AG10803 (cell line): ENCODE measurements at places on chromosomes 1 and 21.
A peak's percentile ranks its signal among the peaks of the same experiment; 100 is the strongest.

DNA sequence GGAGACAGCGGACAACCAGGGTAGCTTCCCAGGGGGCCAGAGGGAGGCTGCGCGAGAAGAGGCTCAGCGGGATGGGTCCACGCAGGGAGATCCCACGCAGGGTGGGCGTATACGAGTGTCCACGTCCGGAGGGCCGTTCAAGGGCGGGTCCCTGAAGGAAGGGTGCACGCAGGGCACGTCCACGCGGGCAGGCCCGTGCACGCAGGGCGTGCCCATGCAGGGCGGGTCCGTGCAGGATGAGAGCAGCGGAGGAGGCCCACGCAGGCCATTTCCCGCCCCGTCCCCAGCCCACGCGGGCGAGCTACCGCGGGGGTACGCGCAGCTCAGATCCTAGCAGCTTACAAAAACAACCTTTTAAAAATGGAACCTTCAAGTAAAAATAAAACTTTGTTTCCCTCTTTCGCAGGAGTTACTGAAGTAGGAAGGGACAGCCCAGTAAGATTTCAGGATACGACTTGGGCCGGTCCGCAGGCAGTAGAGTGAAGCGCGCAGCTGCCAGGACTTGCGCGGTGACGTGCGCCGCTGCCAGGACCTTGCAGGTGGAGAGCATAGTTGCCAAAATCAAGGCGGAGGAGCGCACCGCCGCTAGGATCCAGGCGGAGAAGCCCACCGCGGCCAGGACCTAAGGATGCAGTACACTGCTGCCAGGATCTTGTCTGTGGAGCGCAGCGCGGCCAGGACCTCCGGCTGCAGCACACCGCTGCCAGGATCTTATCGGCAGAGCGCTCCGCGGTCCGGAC, 416 bp upstream of the RNF187 start:
- peak; percentile 90 for DNase-seq

DNA sequence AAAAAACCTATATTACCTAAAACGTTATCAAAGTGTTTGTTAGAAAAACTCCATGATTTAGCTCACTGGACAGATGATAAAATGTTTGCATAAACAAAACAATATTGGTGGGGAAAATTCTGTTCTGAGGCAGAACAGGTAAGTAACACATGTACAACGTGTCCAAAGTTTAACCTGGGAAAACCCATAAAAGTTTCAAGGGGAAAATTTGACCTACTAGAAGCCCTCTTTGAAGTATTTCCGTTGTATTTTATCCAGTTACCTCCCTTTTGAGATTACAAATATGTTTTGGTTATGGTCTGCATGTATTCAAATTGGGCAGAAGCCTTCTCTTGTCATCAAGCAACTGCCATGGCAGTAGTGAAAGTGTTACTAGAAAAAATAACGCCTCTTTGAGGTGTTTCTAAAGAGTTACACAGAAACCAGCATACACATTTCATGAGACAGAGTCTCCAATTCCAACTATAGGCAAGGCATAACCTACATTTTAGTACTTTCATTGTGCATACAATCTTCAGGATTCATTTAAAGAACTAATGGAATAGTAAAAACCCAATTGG, 58.0 kb upstream of the PDC start:
- no peak for DNase-seq

DNA sequence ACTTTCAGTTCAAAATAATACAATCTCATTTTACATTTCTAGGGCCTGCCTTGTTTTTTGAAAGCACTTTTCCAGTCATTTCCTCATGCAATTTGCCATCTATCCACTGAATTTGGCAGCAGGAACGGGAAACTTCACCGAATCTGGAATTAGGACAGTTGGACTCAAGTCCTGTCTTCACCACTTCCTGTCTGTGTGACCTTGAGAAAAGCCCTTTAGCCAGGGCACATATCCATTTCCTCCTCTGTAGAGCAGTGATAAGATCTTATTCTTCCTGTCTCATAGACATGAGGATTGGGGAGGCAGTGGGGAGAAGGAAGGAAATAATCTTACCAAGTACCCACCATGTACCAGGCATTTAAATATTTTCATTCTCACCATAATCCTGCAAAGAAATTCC, 12.0 kb downstream of the VAV3 start:
- DNase-seq: peak; percentile 4

GRCh38 chr1:71666609-71667008, 585.8 kb upstream of the ZRANB2 start:
- peak; percentile 55 for DNase-seq

GRCh38 chr1:183024317-183025009, 1.2 kb downstream of the LAMC1 start:
- DNase-seq: peak; percentile 28

- DNase-seq: peak; percentile 87
These were observed 34.3 kb upstream of the RAP1GAP start for GRCh38 chr1:21703318-21703963.

DNA sequence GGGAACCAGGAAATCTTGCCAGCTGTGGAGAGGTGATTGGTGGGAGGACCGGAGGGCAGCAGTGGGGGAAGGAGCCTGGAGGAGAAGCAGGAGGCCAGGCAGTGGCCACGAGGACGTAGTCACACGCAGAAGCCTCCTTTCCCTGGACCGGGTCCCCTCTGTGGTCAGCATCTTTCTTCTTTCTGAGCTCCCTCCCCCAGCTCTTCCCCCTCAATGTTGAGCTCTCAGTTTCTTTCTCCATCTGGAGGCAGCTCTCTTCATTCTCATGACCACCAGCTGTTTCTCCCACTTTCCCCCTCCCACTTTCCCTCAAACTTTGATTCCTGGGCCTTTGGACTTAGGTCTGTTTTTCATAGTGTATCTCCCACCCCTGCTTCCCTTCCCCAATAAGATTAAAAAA, 18.3 kb downstream of the KIRREL1 start:
- peak; percentile 72 for DNase-seq

- peak; percentile 79 for DNase-seq
These were observed 25.4 kb upstream of the ADARB1 start for GRCh38 chr21:45048968-45049367.

DNA sequence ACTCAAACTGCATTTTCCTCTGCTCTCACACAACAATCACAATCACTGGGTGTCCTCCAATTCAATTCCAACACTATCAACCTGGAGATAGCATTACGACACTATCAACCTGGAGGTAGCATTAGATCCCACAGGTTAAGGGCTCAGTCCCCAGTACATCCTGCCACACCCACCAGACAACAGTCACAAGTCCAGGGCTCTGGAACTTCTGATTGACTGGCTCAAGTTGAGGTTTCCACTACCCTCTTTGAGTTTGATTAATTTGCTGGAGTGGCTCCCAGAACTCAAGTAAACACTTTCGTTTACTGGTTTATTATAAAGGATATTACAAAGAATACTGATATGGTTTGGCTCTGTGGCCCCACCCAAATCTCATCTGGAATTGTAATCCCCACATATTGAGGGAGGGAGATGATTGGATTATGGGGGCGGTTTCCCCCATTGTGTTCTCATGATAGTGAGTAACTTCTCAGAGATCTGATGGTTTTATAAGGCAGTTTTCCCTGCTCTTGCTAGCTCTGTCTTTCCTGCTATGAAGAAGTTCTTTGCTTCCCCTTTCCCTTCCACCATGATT, 49.6 kb upstream of the ARHGAP29 start:
- DNase-seq: no peak

DNA sequence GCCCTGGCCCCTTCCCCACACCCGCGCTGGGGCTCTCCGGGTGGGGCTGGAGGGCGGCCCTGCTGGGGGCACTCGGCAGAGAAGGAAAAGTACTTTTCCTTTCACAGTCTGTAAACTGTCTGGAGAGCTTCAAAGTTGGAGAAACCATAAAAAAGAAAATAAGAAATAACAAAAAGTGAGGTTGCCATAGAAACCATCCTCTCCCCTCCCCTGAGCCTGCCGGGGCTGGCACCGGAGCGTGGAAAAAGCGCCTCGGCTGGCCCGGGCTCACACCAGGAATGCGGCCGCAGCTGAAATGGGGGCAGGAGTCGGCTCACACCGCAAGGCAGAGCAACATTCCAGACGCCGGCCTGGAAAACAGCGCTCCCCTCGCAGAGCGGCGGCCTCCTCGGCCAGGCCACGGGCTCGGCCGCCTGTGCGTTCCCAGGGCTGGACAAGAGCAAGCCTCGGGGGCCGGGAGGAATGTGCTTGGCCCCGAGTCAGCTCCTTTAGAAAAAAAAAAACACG, 69.2 kb downstream of the MORN1 start:
- DNase-seq: peak; percentile 95

- no peak for DNase-seq
These were observed 37.7 kb downstream of the VTCN1 start for GRCh38 chr1:117173006-117173405.

- no peak for DNase-seq
These were observed 1.7 kb upstream of the AIRE start for GRCh38 chr21:44283948-44284347.

DNA sequence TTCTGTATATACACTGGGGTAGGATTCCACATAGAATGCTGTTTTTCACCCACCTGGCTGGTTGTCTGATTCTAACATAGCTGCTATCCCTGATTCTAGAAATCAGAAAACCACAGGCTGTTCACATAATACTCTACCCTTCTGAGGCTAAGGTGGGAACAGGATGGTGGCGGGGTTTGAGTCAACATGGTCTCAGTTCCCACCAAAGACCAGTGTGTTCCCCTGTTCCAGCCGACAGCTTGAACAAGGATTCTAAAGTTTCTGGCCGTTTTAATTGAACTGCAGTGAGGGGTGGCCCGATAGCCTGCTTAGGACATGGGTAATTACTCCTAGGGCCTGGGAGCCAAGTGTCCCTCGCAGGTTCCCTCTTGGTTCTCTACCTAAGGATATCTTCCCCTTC, 38.4 kb downstream of the PEX14 start:
- DNase-seq: no peak

DNA sequence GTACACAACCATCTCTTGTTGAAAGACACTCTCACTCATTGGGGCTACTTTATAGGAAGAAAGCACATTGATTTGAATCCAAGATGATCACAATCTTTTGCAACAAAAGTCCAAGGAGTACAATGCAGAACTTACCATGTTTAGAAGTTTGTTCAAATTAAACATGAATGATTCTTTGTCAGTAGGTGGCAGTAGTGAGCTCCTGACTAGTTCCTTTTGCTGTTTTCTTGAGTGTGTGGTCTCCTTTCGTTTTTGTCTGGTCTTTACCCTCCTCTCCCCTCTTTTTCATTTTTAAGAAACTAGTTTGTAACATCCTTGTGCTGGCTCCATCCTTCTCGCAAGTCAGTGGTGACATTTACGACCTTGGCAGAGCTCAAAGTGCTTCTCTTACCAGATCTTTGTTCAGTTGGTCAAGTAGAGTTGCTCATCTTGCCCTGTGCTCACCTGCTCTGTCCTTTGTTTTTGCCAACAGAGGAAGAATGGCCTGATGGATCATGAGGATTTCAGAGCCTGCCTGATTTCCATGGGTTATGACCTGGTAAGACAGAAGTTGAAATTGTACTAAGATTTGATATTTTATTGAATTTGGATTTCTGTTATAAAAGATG, 35.7 kb upstream of the MTR start:
- DNase-seq: peak; percentile 34

- DNase-seq: no peak
These were observed 59.3 kb downstream of the H3-3A start for GRCh38 chr1:226121587-226122400.

DNA sequence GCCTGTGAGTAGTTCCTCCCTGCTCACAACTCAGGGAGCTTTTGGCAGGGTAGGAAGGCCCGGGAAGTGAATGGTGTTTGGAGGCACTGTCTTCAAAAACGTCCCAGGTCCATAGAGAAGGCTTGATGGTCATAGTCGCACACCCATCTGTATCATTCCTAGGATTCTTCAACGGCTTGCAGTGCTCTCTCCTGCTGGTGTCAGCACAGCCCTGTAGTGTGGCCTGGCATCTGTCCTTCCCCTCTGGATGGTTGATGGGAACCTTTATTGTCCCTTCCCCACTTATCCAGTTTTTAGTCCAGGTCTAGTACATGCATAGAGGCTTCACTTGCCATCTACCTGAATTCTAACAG, 142.8 kb upstream of the HOOK1 start:
- DNase-seq: no peak

DNA sequence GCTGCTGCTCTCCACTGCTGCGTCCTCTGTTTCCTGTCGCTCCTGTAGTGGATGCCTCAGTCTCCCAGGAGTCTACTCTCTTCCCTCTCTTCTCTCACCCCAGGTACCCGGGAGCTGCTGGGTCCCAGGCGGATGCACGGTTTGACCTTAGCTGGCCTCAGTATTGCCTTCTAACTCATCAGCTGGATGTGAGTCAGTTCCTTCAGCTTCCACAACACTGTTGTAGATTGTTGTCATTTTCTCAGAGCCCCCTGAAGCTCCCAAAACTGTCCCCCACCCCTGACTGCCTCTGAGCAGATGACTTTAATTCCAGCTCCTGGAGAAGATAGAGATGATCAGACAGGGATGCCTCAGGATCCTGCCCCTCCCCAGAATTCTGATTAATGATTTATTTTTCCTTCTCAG, 7.2 kb downstream of the CNIH3 start:
- DNase-seq: peak; percentile 68

DNA sequence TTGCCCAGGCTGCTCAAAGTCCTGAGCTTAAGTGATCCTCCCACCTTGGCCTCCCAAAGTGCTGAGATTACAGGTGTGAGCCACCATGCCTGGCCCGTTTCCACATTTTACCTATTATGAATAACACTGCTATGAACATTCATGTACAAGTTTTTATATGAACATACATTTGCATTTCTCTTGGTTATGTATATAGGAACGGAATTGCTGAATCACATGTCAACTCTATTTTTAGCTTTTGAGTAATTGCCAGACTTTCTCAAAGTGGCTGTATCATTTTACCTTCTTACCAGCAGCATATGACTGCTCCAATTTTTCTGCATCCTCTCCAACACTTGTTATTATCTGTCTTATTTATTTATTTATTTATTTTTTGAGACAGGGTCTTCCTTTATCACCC, 2.7 kb downstream of the SPATA21 start:
- DNase-seq: no peak

- no peak for DNase-seq
These were observed 6.8 kb downstream of the XKR8 start for GRCh38 chr1:27966402-27967105.

DNA sequence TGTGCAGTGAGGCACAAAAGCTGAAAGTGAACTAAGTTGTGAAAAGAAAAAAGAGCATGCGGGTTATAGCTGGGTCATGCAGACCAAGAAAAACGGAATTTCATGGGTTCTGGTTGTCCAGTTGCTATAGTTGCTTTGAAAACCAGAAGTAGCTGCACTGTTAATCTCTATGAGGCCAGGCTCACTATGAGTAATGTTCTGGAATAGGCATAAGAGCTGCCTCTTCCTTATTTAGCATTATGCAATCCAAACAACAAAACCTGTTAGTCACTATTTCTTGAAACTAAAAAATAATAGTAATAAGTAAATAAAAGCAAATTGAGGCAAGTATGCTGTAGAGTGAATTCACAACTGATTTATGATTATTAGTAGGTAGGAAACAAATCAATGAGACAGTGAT, 1383.7 kb downstream of the MRPL39 start:
- DNase-seq: no peak

- no peak for DNase-seq
These were observed 4.9 kb upstream of the ZP4 start for GRCh38 chr1:237895630-237896029.

- DNase-seq: peak; percentile 95
These were observed 14.9 kb downstream of the ZBTB18 start for GRCh38 chr1:244065960-244066388.
